Fibroblast of skin of left quadriceps (primary cell): ENCODE measurements at places on chromosomes 7 and 10.
A peak's percentile ranks its signal among the peaks of the same experiment; 100 is the strongest.

DNA sequence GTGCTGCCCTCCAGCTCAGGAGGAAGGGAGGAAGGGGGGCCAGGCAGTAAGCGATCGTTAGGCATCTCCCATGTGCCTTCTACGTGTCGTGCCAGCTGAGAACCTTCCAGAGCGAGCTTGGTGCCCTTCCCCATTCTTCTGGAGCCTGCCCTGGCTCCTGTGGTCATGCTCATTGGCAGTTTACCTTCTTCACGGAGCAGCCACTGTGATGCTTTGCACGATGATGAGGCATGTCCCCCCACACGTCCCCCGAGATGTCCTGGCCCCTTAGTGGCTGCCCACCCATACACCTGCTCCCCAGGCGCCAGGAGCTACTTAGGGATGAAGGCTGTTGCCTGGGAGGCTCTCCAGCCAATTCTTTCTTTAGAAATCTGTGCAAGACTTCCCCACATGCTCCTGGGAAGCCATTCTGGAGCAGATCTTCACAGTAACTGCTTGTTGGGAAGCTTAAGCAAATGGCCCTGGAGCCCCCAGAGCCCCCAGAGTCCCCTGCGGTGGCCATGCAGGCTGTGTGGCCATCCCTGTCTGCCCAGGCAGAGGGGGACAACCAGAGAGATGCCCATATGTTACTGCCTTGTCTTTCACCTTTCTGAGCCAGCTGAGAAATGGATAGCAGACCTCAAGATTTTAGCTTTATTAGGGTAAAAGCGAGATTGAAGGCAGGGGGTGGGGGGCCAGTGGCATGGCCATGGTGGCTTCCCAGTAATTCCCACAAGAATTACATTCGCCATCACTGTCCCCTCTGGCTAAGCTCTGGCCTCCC is 199.0 kb downstream of the EBF3 start:
- DNase-seq, result no peak

DNA sequence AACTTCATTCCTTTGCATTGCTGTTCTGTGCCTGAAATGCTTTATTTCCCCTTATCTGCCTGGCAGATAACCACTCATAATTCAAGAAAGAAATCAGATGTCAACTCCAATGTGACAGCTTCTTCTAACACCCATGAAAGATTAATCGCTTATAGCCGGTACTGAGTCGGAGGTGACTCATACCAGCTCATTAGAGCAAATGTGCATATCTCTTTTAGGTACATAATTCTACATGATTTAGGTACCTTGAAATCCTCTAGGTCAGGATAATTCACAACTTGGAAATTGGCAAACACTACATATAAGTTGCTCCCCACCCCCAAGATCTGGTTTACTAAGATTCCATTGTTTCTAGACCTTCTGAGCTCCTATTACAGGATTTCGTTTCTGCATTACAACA is 554.4 kb upstream of the SORCS1 start:
- no peak for DNase-seq

- DNase-seq, result peak; percentile 60
These were observed 22.4 kb upstream of the LRRC17 start for GRCh38 chr7:102890292-102890970.

DNA sequence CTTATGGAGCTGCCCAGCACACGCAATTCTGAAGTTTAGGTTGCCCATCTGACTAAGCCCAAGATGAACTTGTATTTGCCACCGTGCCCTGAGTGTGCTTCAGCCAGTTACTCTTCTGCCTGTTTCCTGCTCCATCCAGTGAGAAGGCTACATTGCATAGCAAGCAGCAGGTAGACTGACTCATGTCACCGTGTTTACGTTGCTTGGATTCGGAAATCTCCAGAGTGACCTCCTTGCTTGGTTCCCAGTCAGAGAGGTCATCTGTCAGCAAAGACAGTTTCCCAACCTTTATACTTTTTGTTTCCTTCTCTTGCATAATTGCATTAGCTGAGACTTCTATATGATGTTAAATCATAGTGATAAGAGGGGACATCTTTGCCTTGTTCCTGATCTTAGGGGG is 30.9 kb downstream of the NACAD start:
- DNase-seq, result no peak
